CD4-positive, alpha-beta T cell treated with Interleukin-17A for 4 hours (primary cell): ENCODE measurements at places on chromosomes 11 and 22.

GRCh38 chr11:84905411-84905810 lies 721.7 kb downstream of the DLG2 start:
- no peak for DNase-seq

DNA sequence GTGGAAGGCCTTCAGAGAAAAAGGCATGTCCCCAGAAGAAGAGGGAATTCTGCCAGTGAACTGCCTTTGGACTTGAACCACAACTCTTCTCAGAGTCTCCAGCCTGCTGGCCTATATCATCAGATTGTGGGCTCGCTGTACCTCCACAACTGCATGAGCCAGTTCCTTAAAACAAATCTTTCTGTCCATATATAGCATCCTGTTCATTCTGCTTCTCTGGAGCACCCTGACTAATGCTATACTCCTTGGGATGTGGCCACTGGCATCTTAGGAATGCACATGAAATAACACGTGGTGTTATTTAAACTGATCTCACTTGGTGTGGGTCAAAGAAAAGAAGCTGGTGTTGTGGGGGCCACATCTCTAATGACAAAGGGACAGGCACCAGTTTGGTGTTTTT lies 58.3 kb upstream of the VSTM5 start:
- no peak for DNase-seq

GRCh38 chr11:65793625-65794400 lies 7.0 kb downstream of the OVOL1 start:
- DNase-seq, result no peak

DNA sequence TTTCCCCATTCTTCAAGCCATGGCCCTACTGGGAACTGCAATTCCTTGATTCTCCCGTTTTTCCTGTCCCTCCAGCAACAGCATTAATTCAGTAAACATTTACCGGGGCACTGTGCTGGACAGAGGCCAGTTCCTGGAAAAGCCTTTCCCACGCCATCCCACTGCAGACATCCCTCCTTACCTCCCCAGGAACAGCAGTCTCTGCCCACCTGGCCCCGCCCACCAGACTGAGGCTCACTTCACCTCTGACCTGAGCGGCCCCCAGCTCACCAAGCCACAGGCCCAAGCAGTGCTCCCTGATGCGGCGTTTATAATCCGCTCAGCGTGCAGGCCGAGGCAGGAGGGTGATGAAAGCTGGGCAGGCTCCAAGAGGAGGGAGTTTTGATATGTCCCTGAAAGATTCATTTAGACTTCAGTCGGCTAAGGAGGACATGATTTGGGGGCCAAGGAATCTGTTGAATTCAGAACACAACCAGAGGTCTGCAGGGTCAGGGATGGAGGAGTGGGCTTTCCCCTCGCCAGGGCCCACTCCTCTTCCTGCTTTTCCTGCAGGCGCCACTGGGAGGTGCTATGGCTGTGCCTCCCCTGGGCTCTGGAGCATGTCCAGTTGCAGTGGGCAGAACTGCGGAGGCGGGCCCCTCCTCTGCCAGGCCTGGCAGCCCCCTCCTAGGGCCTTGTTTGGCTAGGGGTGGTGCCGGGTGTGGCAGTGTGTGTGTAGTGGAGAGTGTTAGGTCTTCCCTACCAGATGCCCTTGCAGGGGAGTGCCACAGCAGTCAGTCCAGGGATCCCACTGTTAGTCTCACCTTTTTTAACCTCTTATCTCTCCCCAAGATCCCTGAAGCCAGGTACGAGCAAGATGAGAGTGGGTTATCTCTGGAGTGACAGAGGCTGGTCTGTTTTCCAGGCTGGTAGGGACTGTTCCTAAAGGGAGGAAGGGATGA lies 1.4 kb upstream of the TAGLN start:
- DNase-seq, result no peak

GRCh38 chr11:34809191-34810106 lies 106.7 kb downstream of the APIP start:
- DNase-seq, result no peak

DNA sequence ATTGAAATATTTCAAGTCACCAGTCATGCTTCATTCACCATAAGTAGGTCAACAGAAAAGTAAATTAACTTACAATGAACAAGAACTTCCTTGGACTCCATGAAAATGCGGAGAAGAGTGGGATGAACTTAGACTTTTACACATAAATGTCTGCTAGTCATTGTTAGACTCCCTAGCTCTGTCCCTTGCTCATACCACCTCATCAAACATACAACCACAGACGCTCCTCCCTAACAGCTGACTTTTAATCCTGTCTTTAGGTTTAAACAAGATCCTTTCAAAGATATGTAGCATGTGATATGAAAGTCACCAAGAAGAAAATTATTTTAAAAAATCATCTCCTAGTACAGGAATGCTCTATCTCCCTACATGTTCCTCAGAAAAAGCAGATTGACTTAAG lies 248.1 kb downstream of the DLG2 start:
- DNase-seq, result no peak

DNA sequence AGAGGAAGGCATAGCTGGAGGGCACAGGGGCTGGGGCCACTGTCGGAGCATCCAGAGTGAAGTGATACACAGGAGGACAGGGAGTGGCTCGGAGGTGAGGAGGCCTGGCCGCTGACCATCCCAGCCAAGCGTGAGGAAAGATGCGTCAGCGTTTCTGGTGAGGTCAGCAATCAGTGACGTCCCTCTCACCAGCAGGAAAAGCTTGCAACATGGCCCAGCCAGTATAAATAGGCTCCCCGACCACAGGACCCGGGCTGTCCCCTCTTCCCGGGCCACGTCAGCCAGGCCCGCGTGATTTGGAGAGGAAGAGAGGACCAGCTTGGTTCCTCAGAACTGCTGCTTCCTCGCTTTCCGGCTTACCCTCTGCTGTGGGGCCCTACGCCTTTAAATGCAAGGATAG lies 4.2 kb upstream of the OSM start:
- DNase-seq, result no peak

GRCh38 chr11:64758330-64759079 lies 1.3 kb downstream of the PYGM start:
- no peak for DNase-seq

DNA sequence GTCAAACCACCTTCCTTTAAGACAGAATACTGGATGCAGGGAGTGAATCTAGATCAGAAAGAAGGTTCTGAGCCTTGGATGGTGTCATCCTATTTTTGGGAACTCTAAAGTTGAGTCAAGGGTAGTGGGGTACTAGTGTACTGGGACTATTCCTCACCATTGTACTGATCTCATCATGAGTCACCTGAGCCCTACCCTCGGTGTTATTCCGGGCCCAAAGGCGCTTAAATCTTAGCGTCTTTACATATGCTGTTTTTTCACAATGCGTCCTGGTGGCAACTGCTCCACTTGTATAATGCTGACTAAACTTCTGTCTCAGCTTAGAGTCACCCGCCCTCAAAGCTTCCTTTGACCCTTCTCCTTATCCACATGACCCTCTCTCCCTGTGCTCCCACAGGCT lies 25.3 kb upstream of the PATE1 start:
- DNase-seq, result no peak

DNA sequence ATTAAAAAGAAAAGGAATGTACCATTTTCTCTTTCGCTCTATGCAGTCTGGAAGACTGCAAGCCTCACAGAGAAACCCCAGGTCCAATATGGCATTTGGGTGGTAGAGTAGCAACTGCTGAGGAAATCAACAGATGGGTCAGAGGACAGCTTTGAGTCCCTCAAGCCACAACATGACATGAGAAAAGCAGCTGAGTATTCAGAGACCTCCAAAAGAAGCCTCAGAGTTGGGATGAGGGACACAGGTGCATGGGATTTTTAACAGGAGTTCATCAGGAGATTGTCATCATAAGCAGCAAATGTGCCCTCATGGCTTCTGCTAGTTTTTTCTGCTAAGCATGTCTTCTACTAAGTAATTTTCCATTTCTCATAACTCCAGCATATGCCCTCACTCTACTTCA lies 111.6 kb downstream of the BLID start:
- no peak for DNase-seq

GRCh38 chr11:17735818-17736578 lies 1.4 kb downstream of the KCNC1 start:
- DNase-seq, result no peak

GRCh38 chr22:42322562-42322926 lies 52.1 kb upstream of the TCF20 start:
- DNase-seq, result no peak

DNA sequence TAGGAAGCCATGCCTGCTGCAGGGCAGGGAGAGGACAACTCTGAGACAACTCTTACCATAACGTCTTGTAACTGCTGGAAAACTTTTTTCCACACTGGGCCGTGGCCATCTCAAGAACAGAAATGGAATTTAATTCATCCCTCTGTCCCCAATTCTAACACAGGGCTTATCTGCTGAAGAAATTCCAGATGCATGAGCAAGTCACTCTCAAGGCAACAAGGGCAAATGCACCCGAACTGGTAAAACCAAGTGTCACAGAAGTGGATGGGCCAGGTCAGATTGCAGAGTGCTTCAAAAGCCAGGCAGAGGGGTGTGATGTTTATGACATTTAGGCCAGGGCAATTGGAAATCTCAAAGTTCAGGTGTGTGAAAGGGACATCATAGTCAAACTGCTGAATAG lies 7.4 kb downstream of the SMPD1 start:
- no peak for DNase-seq

DNA sequence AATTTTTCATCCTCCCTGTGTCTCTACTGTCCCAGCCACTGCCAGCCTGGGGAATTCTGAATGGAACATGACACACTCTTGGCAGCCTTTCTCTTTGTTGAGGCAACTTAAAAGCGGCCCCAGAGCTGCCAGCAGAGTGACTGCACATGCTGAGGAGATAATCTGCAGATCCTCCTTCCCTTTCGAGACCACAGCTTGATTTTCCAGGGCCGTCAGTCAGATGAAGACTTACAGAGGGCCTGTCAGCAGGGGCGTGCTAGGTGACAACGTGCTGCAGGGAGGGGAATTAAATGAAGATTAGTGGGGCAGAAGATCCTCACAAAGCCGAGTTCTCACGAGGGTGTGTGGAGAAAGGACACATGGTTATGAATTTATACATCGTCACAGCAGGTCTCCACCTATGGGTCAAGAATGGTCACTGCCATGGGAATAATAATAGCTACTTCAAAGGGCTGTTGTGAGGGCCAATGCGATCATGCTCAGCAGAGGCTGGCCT lies 193.5 kb upstream of the PITPNB start:
- no peak for DNase-seq

DNA sequence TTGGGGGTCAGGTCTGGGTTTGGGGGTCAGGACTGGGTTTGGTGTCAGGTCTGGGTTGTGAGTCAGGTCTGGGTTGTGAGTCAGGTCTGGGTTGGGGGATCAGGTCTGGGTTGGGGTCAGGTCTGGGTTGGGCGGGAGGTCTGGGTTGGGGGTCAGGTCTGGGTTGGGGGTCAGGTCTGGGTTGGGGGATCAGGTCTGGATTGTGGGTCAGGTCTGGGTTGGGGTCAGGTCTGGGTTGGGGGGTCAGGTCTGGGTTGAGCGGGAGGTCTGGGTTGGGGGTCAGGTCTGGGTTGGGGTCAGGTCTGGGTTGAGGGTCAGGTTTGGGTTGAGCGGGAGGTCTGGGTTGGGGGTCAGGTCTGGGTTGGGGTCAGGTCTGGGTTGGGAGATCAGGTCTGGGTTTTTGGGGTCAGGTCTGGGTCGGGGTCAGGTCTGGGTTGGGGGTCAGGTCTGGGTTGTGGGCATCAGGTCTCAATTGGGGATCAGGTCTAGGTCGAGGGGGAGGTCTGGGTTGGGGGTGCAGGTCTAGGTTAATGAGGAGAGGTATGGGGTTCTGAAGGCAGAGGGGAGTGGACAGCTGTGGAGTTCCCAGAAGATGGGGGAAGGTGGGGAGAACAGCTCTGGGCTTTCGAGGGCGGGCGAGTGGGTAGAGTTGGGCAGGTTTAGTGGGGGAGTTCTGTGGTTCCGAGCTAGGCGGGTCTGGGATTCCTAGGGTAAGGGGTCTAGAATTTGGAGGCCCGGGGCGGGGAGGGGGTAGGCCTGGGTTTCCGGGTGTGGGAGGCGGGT lies 629 bp downstream of the TTLL8 start:
- no peak for DNase-seq

DNA sequence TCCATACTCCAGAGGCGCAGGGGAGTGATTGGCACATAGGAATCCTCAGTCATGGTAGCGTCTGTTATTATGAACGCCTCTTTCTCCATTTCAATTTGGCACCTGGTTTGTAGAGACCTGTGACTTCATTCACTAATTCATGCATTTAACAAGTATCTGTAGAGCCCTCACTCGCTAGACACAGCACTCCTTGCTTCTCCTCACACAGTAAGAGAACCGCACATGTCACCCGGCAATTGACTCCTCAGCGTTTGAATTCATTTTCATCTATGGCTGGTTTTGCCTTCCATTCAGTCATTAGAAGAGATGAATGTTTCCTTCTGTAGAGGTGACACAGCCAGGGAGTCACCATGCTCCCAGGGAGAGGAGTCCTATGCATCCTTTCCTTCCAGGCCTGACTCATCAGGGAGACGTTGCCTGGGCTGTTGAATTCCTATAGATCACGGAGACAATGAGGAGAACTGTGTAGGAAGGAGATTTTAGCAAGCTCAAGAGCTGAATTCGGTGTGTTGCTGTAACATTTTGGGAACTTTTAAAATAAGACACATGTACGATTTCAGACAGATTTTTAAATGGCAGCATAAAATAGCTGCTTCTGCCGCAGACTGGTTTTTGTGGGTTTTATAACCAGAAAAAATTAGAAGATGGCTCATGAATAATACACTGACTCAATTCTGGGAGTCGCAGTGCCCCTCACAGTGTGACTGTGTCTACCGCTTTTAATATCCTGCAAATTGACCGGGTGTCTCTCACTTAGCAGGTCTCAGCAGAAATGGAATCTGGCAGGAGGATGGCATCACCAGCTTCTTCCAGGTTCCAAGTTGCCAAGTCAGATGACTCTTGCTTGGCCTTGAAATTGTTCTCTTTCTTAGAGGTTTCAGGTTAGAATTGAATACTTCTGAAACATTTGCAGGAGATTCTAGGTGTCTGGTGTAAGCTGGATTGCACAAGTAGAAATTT lies 44.4 kb upstream of the CLMP start:
- DNase-seq, result no peak

DNA sequence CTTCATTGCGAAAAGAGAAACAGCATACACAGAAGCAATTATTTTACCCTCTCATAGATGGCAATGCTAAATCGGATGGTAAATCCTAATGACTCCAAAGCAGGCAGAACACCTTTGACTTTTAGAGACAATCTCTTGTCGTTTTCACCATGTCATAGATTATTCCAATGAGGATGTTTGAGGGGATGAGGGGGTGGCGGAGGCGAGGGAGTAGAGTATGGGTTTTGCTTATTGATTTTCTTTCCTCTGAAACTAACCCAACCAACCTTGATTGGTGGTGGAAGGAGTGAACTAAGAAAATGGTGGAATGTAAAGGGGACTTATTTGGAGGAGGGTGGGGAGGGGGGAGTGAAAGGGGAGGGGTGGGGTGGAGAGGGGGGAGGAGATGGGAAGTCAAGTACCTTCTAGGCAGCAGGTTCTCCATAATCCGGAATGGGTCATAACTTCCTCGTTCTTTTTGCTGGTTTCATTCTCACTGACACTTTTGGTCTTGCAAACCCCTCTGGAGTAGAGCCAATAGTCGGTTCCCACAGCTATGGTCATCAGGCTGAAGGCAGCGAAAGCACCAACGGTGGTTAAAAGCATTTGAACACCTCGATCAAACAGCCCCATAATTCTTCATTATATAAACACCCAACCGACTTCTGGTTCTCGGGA lies 1.5 kb downstream of the CACNG2 start:
- DNase-seq, result no peak
